ENCODE measurements at places on chromosomes 5 and 9. TPM values are rescaled to one million over a fixed set of nuclear protein-coding genes. Genes with fewer than 3 reads are reported as not detected.

- no peak overlapping the region for H3K27ac ChIP-seq
- H3K4me1 ChIP-seq = no peaks in the 10 kb centered on the region
- no peak for DNase-seq
- no peaks in the 10 kb centered on the region for H3K36me3 ChIP-seq
- H3K27me3 ChIP-seq = no peaks in the 10 kb centered on the region
- H3K4me3 ChIP-seq = no peak overlapping the region
Measured at GRCh38 chr5:54492178-54492577, 25.4 kb upstream of the SNX18 start.

TMEM171 gene
- not detected for total RNA-seq

CARTPT gene
- total RNA-seq = not detected

GRCh38 chr9:87520172-87520683, 22.6 kb downstream of the DAPK1 start:
- no peaks in the 10 kb centered on the region for H3K27me3 ChIP-seq
- H3K27ac ChIP-seq = no peak overlapping the region
- no peaks in the 10 kb centered on the region for H3K36me3 ChIP-seq
- no peak overlapping the region for H3K4me3 ChIP-seq
- DNase-seq = no peak
- H3K4me1 ChIP-seq = no peaks in the 10 kb centered on the region

- no peaks in the 10 kb centered on the region for H3K36me3 ChIP-seq
- no peaks in the 10 kb centered on the region for H3K27me3 ChIP-seq
- no peak for DNase-seq
- no peaks in the 10 kb centered on the region for H3K4me1 ChIP-seq
- H3K27ac ChIP-seq = no peak overlapping the region
Measured at GRCh38 chr9:132044176-132044875, 35.3 kb downstream of the MED27 start.

GRCh38 chr5:126096442-126097006, 326.7 kb upstream of the GRAMD2B start:
- H3K27ac ChIP-seq = no peak overlapping the region
- no peak for DNase-seq
- H3K4me1 ChIP-seq = no peaks in the 10 kb centered on the region
- H3K4me3 ChIP-seq = no peak overlapping the region
- H3K36me3 ChIP-seq = no peaks in the 10 kb centered on the region

DNA sequence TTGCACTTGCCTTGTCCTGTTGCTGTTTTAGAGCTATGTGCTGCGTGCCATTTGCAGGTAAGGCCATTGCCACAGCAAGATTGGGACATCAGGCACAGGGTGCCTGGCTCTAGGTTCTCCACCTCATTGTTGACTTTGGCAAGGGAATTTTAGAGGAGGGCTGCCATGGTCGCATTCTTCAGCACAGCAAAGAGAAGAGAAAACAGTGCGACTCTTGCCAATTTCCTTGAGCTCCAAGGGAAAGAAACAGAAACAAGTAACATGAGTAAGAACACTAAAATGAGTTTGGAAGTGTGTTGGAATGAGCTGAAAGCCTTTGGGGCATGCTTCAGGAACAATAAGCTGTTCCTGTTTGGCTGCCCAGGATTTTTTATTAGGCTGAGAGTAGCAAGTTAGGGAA, 188.1 kb upstream of the IL12B start:
- H3K4me1 ChIP-seq = no peaks in the 10 kb centered on the region
- H3K4me3 ChIP-seq = no peak overlapping the region
- no peaks in the 10 kb centered on the region for H3K27me3 ChIP-seq
- no peak for DNase-seq

FAM200C gene
- 34.1 TPM for total RNA-seq

DNA sequence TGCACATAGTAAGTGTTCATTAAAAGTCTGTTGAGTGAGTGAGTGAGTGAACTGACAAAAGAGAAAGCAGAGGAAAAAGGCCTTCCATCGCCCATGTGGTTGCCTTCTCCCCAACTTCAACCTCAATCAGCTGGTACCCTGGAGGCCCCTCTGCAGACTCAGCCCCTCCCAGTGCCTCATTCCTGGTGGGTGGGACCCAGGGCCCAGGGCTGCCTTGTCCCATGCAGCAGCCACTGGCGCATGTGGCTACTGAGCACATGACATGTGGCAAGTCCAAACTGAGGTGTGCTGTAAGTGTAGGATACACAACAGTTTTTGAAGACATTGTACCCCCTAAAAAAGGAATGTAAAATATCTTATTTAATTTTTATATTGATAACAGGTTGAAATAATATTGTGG, 29.6 kb downstream of the NDUFA8 start:
- no peak for DNase-seq
- no peak overlapping the region for H3K27ac ChIP-seq
- H3K4me1 ChIP-seq = peaks cover 4% of the 10 kb centered on the region
- H3K27me3 ChIP-seq = no peaks in the 10 kb centered on the region

DNA sequence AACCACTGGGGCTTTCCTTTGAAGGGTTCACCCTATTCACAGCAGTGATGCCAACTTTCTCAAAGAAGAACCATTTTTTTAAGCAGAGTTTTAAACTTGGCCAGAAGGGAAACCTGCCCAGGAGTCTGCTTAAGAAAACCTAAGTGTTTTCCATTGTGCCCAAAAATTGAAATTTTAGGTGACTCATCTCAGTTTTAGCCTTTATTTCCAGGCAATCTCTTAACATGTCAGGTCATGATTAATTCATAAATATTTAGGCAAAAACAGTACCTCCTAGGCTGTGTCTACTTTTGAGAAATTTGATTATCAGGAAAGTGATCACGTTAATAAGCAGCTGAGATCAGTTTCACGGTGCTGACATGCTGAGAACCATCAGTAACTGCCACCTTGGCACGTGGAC, 61.9 kb downstream of the TLE1 start:
- H3K4me3 ChIP-seq = no peak overlapping the region
- no peaks in the 10 kb centered on the region for H3K36me3 ChIP-seq
- no peak overlapping the region for H3K27ac ChIP-seq
- no peaks in the 10 kb centered on the region for H3K4me1 ChIP-seq
- no peaks in the 10 kb centered on the region for H3K27me3 ChIP-seq

DNA sequence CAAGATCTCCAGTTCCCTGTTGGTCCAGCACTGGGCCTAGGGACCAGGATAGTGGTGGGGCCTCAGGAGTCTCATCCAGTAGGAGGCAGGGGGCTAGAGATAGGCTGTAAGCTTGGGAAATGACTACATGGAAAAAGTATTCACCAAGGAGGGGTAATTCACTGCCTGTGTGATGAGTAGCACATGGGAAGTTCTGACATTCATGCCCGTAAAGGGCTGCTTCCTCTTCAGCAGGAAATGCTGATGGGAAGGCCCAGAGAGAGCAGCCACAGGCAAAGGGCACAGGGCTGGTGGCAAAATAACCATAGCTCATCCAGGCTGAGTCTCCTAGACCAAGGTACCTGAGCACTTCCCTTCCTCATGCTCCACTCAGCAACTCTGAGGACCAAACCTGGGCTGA, 23.1 kb upstream of the FRRS1L start:
- no peak for DNase-seq
- H3K27me3 ChIP-seq = no peaks in the 10 kb centered on the region
- H3K36me3 ChIP-seq = no peaks in the 10 kb centered on the region
- no peaks in the 10 kb centered on the region for H3K4me1 ChIP-seq
- no peak overlapping the region for H3K27ac ChIP-seq
- no peak overlapping the region for H3K4me3 ChIP-seq

- H3K36me3 ChIP-seq = no peaks in the 10 kb centered on the region
- no peak overlapping the region for H3K27ac ChIP-seq
- H3K27me3 ChIP-seq = no peaks in the 10 kb centered on the region
- no peak overlapping the region for H3K4me3 ChIP-seq
Measured at GRCh38 chr9:105194234-105194633, 50.2 kb upstream of the SLC44A1 start.

DNA sequence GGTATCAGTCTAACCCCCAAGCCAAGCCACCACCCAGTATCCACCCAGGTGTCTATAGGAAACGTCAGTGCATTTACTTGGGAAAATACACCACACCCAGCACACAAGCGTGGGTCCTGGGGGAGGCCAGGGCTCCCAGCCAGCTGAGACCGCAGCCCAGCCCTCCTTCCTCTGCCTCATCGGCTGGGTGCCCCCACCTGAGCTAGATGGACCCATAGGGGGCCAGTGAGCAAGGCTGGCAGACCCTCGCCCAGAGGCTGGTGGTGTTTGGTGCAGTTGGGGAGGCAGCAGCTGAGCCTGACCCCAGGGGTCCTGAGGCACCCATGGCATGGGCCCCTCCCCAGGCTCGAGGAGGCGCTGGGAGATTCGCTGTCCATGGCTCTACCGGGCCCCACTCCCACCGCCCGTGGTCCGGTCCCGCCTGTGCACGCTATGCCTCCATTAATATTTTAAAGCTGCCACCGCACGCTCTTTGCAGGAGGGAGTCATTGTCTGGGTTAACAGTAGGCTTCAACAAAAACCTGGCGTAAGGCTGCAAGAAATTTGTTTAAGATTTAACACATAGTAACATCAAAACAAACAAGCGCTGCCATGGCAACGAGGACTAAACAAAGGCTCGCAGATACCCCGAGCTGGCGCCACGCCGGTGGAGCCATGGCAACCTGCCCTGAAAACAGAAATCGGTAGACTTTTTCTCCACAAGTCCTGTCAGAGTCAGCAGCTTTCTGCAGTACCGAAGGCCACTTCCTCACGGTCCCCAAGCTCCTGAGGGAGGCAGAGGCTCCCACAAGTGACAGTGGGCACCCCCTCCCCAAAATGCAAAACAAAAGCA, 20.6 kb downstream of the TPPP start:
- no peaks in the 10 kb centered on the region for H3K4me1 ChIP-seq
- H3K36me3 ChIP-seq = no peaks in the 10 kb centered on the region
- H3K27me3 ChIP-seq = no peaks in the 10 kb centered on the region
- H3K27ac ChIP-seq = no peak overlapping the region
- peak overlapping the region; percentile 5 for H3K4me3 ChIP-seq

CATSPER3 gene
- not detected for total RNA-seq

GRCh38 chr5:115068239-115069086, 101.2 kb downstream of the TRIM36 start:
- no peak for DNase-seq
- no peak overlapping the region for H3K4me3 ChIP-seq
- no peaks in the 10 kb centered on the region for H3K27me3 ChIP-seq

DNA sequence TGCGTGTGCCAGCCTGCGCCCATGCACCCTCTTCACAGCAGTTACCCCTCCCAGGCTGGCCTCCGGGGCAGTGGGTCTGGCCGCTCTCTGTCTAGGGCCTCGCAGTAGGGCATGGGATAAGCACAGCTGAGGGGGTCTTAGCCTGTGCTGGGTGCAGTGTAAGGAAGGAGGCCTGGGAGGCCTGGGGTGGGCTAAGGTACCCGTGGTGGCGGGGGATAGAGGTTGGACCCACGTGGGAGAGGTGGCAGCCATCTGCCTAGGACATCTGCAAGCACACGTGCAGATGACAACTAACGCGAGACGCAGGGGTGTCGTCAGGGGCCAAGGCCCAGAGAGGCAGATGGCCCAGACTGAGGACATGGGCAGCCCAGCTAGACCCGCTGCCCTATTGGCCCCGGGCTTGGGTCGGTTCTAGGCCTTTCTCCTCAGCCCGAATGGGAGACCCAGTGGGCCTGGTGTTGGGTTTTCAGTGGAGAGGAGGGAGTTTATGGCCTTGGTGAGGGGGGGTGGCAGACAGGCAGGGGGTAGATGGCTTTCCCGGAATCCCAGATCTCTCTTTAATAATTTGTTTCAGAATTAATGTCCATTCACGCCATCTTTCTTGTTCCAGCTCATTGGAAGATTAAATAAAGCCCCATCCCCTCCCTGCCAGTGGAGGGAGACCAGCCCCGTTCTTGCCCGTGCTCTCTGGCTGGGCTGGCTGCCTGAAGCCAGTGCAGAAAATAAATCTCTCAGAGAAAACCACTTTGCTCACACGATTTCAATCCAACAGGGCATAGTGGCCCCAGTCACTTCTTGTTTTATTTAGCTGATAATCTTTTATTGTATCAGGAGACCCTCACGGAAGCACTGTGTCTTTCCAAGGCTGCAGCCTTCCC, 154.2 kb downstream of the GAPVD1 start:
- H3K36me3 ChIP-seq = no peaks in the 10 kb centered on the region
- no peak for DNase-seq
- no peak overlapping the region for H3K27ac ChIP-seq
- H3K4me1 ChIP-seq = no peaks in the 10 kb centered on the region
- no peak overlapping the region for H3K4me3 ChIP-seq
- no peaks in the 10 kb centered on the region for H3K27me3 ChIP-seq

DNA sequence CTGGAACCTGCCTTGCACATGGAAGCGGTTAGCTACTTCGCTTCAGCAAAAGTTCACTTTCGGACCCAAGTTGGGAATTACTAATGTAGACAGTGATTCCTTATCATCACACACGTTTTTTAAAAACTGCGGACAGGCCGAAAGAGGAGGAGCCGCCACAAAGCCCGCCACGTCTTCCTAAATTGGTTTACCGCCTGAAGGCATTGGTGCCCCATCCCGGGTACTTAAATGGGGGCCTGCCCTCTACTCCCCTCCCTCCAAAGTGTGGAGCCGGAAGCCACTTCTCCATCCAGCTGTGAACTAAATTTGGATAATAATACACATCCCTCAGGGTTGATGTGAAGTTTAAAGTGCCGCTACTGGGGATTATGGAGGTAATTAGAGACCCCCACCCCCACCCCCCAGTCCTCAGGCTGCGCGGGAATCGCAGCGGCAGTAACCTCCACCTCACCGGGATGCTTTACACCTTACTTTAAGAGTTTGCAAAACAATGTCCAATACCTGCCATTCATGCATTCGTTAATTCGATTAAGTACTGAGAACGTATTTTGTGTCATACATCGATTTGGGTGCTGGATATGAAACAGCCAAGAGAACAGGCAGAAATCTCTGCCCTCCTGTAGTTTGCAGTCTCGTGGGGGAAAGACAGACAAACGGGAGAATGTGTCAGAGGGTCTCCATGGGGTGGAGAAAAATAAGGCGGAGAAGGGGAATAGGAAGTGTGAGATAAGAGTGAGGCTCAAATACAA, 937 bp upstream of the MACROH2A1 start:
- peak overlapping the region; percentile 68 for H3K4me3 ChIP-seq
- peak overlapping the region; percentile 93 for H3K27ac ChIP-seq
- DNase-seq = no peak
- H3K4me1 ChIP-seq = peaks cover 7% of the 10 kb centered on the region

ZNF366 gene
- total RNA-seq = 0.29 TPM

IFNA13 gene
- not detected for total RNA-seq

- H3K36me3 ChIP-seq = no peaks in the 10 kb centered on the region
- H3K4me3 ChIP-seq = no peak overlapping the region
- H3K27me3 ChIP-seq = no peaks in the 10 kb centered on the region
- peaks cover 8% of the 10 kb centered on the region for H3K4me1 ChIP-seq
- no peak overlapping the region for H3K27ac ChIP-seq
- DNase-seq = peak; percentile 1
Measured at GRCh38 chr9:97525451-97525850, 24.0 kb downstream of the TMOD1 start.

IL9 gene
- not detected for total RNA-seq

GRCh38 chr5:71891856-71892255, 172.8 kb downstream of the CARTPT start:
- H3K27ac ChIP-seq = peak overlapping the region; percentile 18
- H3K27me3 ChIP-seq = no peaks in the 10 kb centered on the region
- H3K4me1 ChIP-seq = no peaks in the 10 kb centered on the region
- H3K36me3 ChIP-seq = no peaks in the 10 kb centered on the region

- DNase-seq = no peak
- no peaks in the 10 kb centered on the region for H3K27me3 ChIP-seq
- no peaks in the 10 kb centered on the region for H3K36me3 ChIP-seq
- no peak overlapping the region for H3K4me3 ChIP-seq
Measured at GRCh38 chr9:92381775-92382174, 22.6 kb downstream of the OGN start.

NUTM2G gene
- not detected for total RNA-seq

ANKRD31 gene
- total RNA-seq = 0.67 TPM

DROSHA gene
- 54.6 TPM for total RNA-seq
